GM13977 (cell line): ENCODE measurements at places on chromosomes 2 and 18.

- peak; percentile 72 for DNase-seq
Observed at GRCh38 chr2:20015482-20016083, 3.1 kb upstream of the MATN3 start.

- DNase-seq: peak; percentile 45
Observed at GRCh38 chr18:8389391-8390340, 219.6 kb upstream of the RAB12 start.

GRCh38 chr2:15359716-15360531 lies 201.2 kb downstream of the NBAS start:
- no peak for DNase-seq

DNA sequence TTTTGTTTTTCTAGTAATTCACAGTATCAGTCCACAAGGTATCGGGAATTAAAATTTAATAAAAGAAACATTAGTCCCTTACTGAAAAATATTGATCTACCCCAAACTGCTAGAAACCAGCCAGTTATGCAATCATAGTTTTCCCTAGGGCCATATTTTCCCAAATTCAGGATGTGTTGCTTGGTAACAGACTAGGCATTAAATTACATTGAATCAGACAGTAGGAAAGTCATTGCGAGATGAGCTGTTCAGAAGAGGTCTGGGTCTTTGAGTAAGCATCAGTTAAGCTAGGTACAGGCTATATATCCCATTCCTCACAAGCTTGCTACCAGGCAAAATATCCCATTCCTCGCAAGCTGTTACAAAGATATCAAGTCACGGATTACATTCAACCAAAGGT lies 123.0 kb upstream of the CCDC150 start:
- DNase-seq: no peak

DNA sequence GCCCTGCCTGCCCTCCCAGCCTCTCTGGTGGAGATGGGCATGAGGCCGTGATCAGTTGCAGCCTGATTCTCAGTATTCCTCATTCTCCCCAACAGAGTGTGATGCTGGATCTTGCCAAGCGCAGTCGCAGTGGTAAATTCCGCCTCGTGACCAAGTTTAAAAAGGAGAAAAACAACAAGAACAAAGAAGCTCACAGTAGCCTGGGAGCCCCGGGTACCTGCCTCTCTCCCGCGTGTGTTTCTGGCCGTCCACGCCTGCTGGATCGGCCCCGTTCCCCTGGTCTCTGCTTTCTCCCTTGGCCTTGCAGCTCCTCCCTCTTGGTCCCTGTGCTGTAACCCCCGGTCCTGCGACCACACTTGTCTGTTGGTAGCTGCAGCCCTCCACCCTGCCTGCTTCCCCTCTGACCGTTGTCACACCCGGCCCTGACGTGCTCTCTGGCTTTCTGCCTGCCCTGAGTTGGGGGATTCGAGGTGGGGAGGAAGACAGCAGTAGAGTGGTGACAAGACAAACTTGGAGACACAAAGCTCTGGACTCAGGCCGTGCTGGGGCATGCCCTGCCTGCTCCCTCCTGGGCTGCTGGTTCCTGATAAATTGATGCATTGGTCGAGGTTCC lies 99.5 kb downstream of the USP40 start:
- no peak for DNase-seq

DNA sequence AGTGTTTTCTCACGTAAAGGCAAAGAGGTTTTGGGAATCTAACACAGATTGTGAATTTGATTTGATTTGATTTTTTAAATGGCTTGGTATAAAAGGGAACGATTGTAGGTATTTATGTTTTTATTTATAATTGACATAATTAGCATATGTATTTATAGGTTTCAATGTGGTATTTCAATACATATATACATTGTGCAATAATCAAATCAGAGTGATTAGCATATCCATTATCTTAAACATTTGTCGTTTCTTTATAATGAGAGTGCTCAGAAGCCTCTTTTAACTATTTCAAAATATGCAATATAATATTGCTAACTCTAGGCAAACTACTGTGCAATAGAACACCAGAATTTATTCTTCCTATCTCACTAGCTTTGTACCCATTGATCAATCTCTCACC lies 35.1 kb upstream of the CDH2 start:
- no peak for DNase-seq

- DNase-seq: no peak
Observed at GRCh38 chr18:79484661-79485621, 89.2 kb downstream of the NFATC1 start.

- no peak for DNase-seq
Observed at GRCh38 chr2:189517847-189518535, 62.6 kb downstream of the SLC40A1 start.

DNA sequence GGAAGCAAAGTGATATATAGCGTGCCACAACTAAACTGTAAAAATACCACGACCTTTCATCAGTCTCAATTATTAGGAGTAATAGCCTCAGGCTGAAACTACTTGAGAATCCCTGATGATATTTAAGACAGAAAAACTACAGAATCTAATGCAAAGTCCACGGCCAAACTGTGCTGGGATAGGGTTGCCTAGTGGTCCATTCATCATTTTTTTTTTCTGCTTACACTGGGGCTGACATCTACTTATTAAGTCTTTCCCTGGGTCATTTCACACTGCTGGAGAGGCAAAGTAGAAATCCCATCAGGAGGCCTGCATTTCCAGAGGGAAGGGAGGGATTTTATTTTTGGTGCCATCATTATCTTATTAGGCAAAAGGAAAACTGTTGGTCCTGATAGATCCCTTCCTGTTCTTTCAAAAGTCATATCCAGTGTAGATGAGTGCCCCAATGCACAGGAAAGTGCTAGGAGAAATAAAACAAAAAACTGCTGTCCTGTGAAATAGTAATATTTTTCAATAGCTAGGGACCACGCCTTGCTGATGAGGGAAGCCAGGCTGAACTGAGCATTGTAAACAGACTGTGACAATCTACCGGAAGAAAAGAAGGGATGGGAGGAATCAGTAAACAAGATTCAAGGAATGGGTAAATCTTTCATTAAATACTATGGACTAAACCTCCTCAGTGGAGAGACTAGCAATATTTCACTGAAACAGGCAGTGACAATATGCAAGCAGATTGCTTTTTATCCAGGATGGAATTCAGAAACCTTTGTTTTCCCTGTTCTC lies 644.3 kb downstream of the IRS1 start:
- no peak for DNase-seq

DNA sequence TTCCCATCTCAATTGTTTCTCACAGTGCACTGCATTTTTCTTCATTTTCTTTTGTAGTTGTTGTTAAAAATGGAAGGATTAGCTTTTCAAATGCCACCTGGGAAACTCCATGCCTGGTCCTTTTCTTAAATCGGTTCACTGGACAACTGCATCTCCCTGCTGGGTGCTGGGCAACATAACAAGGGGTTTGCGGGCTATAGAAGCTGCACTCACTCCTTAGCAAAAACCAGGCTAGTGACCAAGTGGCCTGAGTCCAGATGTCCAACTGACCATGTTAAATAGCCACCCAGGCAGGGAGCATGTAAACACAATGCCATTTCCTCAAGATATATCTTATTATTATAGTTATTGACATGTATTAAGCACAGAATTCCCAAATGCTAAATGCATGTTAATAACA lies 264.9 kb downstream of the ICOS start:
- no peak for DNase-seq

- DNase-seq: no peak
Observed at GRCh38 chr2:144324446-144325045, 195.4 kb downstream of the ZEB2 start.

DNA sequence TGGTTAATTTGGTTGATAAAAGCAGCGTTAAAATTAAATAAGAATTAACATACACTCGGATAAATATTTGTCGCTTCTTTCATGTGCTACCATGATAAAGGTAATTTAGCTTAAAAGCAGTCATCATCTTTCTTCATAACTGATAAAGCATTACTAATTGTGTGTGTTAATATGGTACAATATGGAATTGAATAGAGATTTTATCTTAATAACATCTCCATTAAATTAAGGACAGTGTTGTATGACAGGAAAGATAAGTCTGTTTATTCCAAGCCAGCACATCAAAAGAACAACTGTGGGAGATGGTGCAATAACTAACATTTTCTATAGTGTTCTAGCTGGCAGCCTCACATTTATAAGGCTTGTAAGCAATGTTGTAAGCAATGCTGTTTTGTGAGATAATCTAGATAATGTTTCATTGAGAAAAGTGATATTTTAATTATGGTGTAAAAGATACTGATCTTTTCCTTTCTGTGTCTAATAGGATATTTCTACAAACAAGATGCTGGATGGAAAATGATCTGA lies 64.4 kb upstream of the AFF3 start:
- DNase-seq: no peak

- DNase-seq: no peak
Observed at GRCh38 chr2:174054926-174055325, 89.8 kb upstream of the SP3 start.

DNA sequence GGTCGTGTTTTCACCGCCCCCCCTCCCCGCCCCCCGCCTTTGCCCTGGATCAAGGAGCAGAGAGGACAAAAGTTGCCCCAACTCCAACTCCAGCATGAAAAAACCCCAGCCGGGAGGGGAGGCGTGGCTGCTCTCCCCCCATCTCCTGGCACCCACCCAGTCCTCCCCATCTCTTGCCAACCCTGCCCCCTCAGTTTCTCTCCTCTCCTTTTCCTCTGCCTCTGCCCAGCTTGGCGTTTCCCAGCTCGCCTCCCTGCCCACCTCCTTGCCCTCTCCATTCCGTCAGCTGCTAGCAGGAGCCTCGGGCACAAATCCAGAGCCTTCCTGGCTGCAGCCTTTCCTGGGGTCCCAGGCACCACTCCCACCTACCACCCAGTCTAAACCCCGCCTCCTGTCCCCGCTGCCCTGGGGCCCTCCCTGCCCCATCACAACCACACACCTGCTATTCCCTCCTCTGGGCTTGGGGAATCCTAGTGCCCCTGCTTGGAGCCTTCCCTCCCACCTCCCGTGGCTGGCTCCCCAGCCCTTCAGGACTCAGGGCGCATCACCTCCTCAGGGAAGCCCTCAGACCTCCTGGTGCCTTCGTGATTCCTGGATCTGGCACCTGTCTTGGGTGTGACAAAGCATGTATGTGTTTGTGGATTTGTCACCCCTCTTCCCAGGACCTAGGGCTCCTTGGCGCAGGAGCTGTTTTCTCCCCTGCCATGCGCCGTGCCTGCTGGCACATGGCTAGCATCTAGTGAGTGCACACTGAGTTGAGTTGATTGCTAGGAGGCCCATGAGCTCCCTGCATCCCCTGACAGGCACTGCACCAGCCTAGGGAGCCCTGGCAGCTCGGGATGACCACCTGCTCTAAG lies 209.1 kb downstream of the TFCP2L1 start:
- DNase-seq: no peak

- DNase-seq: no peak
Observed at GRCh38 chr2:113104054-113104611, 23.3 kb upstream of the IL1RN start.

DNA sequence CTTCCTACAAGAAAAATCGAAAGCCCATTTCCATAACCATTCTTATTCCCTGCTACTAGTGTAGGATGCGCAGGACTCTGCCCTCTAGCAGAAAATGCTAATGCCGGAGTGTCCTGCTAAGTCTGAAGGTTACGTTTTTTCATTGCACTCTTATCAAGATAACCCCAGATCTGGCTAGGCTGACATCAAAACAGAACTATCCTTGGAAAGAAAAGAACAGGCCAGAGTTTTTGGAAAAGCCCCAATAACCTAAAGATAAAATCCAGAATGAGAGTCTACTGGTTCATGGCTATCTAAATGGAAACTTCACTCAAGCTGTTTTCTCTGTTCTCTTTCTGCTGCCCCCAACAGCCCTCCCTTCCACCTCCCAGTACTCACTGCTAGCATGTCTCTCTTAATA lies 913 bp downstream of the RNF152 start:
- no peak for DNase-seq

DNA sequence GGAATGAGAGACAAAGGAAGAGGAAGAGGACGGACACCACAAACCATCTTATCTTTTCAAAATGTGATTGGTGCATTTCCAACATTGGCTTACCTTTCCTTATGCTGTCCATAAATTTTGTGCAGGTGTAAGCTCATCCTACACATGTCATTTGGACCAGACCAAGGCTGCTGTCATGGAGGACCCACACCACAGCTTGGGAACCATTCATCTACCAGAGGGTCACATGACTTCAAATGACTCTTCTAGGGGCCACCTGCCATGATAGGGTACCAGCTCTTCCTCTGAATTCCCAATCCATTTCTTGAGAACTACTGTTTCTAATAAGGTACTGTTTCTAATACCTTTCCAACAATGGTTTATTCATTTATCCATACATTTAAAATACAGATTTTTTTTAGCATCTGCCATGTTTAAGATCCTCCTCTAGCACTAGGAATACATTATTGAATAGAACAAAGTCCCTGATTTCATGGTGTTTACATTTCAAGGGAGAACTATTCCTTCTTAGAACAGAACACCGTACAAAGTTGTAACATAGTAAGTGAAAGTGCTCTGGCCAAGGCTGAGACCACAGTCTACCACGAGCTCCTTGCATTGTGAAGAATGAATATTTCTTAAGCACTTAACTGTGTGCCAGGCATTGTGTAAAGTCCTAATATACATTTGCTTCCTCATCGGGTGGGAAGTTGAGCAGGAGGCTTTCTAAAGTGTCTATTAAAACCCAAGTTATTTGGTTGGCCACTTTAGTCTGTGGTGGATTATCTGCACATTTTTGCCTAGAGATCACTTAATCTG lies 246.1 kb upstream of the FN1 start:
- no peak for DNase-seq

DNA sequence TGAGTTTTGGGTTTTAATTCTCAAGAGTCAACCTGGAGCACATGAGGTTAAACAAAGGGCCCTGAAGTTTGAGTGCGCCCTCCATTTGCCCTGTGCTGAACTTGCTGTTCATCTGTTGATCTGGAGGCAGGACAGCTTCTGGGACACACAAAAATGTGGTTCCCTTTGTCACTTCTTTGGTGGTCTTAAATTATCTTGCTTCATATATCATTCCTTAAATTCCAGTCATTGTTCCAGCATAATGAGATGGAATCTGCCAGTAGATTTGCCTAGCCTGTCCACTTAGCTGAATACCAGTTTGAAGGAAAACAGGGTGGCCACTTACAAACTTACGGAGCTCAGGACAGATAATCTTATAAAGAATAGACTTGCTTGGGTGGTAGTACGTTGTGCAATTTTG lies 916 bp downstream of the CETN1 start:
- no peak for DNase-seq

DNA sequence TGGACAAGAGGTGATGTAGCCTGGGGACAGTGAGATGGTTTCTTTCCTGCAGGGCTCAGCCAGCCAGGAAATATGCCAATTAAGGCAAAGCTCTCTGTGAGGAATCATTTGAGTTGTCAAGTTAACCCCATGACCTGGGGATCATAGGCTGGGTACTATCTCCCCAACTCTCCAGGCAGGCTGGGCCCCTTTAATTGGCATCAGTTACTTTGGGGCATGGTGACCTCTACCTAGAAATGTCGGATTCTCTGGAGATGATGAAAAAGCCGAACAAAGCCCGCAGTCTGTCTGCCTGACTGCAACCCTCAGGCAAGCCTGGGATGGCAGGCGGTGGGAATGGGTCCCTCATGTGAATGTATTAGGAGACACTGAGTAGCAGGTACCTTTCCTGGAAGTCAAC lies 193.5 kb upstream of the SMAD2 start:
- no peak for DNase-seq

DNA sequence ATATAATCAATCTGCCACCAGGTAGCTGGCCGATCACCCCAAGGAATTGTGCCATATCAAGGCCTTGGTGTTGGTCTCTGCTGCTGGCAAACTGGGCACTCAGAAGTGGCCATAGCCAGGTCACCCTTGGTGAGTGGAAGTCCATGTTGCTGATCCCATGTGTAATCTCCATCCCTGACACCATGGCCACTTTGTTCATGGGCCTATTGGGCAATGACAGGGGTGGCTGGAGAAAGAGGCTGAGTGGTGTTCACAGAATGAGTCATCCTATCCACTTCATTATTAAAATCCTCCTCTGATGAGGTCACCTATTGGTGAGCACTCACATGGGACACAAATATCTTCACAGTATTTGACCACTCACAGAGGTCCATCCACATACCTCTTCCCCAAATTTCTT lies 26.7 kb upstream of the CD226 start:
- DNase-seq: no peak
